Natural killer cell (primary cell): ENCODE measurements at places on chromosomes 5 and 9.

DNA sequence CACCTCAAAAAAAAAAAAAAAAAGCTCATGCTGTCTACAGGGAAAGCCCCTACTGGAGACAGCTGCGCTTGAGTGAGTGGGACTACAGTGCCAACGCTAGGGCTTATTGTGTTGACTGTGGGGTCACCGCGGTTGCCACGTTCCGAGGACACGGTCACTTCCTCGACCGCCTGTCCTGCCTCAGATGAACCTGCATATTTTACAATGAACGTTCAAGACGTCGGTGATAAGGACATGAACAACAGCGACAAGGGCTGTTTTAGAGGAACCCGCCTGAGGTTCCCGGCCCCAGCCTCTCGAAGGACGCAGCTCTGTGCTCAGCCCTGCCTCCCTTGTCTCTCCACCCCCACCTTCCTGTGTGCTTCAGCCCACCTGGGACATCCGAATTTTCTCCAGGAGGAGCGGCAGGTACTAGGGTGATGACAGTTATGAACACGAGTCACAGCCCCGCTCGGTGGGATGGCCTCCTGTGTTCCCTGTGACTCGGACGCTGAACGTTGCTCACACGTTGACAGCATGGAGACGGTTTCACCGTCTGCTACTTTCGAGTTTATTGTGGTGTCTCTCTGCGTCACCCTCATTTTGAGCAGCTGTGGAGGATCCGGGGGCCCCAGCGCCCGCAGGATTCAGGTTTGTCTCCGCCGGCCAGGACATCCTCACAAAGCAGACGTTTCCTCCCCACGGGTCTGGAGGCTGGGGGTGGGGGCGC is 11.3 kb upstream of the DIPK1B start:
- peak; percentile 60 for DNase-seq
- H3K4me3 ChIP-seq, result peak overlapping the region; percentile 4
- H3K27me3 ChIP-seq, result peaks cover 7% of the 10 kb centered on the region
- no peak overlapping the region for H3K27ac ChIP-seq

- no peak for DNase-seq
- no peaks in the 10 kb centered on the region for H3K27me3 ChIP-seq
- peaks cover 8% of the 10 kb centered on the region for H3K4me1 ChIP-seq
- H3K36me3 ChIP-seq, result no peaks in the 10 kb centered on the region
- no peak overlapping the region for H3K4me3 ChIP-seq
- no peak overlapping the region for H3K27ac ChIP-seq
Measured at GRCh38 chr9:86721843-86722705, 225.2 kb downstream of the GAS1 start.

DNA sequence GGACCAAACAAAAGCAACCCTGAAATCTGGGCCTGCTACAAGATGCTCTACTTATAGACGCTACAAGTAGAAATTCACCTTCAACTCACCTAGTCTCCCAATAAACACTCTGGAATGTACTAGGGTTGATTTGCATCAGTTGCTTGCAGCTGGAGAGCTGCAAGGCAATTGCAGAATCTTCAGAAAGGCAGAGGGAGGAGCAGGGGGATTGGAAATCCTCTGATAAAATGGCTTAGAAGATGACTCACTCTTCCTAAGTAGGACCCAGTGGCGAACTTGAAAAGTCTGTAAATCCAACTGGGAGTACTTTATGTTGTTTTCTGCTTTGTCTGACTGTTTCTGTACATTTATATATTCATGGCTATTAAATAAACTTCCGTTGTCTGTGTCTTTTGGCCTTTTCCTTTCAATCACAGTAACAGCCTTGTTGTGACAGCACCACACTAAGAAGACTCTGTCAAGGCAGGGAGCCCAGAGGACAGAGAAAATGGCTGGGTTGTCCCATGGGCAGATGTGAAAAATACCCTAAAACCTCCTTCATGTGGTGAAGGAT is 14.7 kb upstream of the MLLT3 start:
- DNase-seq, result no peak
- H3K4me3 ChIP-seq, result no peak overlapping the region
- H3K27ac ChIP-seq, result no peak overlapping the region
- no peaks in the 10 kb centered on the region for H3K36me3 ChIP-seq

- H3K4me3 ChIP-seq, result no peak overlapping the region
- DNase-seq, result no peak
- H3K27me3 ChIP-seq, result no peaks in the 10 kb centered on the region
- no peaks in the 10 kb centered on the region for H3K36me3 ChIP-seq
Measured at GRCh38 chr9:117149996-117150395, 264.9 kb downstream of the ASTN2 start.
